Left colon (tissue), 2 donors: ENCODE measurements at places on chromosomes 1 and 21. TPM values are rescaled to one million over a fixed set of nuclear protein-coding genes. Genes with fewer than 3 reads are reported as not detected.
A peak's percentile ranks its signal among the peaks of the same experiment; 100 is the strongest.

DNA sequence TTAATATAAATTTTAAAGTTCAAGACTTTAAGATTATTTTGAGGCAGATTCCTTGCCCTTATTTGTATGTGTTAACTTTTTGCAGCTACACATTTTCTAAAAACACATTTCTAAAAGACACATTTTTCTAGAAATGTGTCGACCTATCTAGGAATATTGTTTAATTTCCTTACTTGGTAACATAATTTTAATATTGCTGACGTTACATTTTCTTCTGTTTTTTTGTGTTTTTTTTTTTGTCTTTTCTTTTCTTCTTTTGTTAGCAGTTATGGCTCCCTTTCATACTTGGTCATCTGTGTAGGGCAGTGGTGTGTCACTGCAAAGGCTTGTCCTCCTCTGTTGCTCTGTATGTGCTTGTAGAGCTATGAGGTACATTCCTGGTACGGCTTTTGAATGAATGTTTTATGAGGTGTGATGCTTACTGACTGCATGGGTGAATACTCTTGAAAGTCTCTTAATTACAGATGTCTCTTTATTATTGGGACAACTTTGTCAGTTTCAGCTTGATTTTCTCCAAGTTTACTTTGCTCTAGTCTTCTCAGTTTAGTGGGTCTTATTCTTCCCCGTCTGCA lies 30.1 kb downstream of the LRRC8D start:
- DNase-seq = no peak

- DNase-seq = no peak
These were observed 61.7 kb downstream of the BACE2 start for GRCh38 chr21:41229509-41230248.

- no peak for DNase-seq
These were observed 4.3 kb upstream of the S100A9 start for GRCh38 chr1:153353226-153353947.

GRCh38 chr21:41555057-41555456 lies 47.1 kb upstream of the TMPRSS2 start:
- DNase-seq = no peak

DNA sequence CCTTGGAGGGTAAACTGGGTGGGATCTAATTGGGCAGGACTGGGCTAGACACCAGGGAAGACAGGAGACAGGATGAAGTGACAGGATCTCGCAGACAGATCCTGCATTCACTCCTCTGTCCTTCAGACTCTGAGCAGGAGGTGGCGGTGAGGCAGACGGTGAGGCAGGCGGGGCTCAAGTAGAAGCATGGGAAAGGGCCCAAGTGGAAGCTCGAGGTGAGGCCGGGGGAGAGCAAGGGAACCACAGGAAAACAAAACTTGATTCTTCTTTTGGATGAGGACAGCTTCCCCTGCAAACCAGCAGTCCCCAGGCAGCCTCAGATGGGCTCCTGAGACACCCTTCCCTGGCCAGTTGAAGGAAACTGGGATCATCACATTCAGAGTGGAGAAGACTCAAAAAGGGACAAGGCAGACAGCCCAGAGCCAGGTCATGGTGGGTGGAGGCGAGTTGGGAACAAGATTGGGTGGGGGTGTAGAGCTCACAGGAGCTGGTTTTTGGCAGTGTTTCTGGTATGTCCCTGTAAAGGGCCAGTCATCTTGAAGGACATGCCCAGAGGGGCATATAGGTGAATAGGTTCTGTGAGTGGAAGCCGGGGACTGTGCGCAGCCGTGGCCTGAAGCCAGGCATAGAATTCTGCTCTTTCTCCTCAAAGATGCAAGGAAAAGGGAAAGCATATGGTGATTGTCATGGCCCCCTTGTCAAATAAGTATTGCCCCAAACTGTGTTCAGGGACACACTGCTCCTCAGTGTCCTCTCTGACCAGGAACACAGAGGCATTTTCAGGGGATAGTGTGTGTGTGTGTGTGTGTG lies 18.0 kb downstream of the INKA2 start:
- DNase-seq = no peak

GRCh38 chr1:173224949-173225348 lies 17.8 kb upstream of the TNFSF4 start:
- DNase-seq = no peak

DNA sequence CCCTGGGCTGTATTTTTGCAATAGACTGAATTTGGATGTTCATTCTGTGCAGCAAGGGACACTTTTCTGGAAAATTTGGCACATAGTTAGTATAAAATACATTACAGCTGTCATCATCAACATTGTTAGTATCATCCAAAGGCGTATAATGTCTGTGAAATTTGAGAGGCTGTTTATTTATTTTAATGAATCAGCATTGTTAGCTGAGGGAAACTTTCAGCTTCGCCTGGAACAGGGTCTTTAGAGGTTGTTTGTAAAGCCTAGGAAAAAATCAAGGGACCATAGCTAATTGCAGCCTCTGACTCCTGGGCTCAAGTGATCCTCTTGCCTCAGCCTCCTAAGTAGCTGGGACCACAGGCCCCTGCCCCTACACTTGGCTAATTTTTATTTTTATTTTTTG lies 106.8 kb upstream of the USP24 start:
- DNase-seq = no peak

DNA sequence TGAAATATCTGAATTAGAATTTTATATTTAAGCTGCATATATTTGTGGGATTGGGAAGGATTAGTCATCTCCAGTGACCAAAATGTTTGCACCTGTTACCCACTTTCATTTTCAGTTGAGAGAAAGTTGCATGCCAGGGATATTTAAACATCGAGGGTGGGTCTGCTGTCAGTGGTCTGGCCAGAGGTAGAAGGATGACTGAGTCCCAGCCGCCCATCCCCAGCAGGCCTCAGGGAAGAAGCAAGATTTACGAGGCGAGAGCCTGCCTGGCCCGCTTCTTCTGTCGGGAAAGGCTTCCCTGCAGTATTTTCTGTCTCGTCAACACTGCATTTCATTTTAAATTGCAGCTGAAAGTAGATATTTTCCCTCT lies 1.4 kb upstream of the MAN1C1 start:
- DNase-seq = no peak

DNA sequence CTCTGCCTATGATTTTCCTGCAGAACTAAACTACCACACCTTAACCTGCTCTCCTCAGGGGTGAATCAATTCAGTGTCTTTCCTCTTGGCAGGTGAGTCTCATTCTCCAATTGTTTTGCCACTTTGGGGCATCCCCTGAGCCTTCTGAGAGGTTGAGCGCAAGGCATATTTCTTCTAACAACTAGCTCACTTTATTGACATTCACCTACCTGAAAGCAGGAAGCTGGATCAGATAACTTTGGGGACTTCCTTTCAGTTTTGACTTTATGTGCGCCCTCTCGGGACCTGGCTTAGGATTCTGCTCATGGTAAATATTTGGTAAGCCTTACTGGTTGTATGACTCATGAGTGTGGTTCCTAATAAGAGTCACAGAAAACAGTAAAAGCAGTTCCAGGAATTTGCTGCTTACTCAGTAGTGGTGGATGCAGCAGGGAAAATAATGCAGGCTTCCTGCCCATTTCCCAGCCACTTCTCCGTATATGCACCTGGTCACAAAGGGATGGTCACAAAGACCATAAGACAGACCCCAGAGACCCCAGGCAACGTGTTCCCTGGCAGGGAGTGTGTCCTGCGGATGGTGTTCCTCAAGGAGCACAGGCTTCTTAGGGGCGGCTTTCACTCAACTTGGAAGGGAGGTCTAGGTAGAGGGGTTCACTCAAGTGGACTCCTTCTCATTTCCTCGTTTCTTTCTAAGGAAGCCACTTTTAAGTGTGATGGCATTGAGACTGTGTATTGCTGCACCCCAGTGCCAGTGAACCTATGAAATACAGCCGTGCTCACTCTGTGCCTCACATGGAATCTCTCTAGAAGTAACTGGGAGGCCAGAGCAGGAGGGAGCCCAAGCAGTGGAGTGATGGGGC lies 22.0 kb upstream of the BATF3 start:
- DNase-seq = no peak

- DNase-seq = no peak
These were observed 645.6 kb upstream of the ADGRL2 start for GRCh38 chr1:81155131-81155530.

DNA sequence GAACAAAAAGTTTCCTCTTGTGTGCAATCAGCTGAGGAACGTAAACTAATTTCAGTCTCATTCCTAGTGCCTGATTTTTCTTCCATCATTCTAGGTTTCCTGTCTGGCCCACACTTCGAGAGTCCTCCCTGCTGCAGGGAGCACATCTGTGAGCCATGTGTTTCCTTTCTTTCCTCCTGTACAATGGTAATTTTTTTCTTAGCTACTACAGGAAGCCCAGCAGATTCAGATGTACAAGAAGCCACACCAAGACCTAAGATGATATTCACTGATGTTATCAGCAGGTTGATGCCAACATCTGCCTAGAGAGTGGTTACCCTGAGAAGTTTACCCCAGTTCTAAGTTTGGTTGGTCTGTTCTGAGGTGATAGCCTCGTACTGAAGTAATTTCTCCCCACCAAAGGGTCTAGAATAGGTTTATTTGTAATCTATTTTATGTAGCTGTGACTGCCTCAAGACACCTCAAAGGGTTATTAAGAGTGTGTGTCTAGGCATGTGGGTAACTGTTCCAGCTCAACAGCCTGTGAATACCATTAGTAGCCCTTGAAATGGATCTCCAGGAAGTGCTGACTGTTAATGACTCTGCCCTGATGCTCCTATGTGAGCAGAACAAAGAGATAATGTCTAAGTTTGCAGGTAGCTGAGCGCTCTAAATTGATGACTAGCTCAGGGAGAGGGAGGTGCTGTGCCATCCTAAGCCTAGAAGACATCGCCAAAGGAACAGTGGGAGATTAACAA lies 31.7 kb upstream of the CLDN14 start:
- no peak for DNase-seq

DNA sequence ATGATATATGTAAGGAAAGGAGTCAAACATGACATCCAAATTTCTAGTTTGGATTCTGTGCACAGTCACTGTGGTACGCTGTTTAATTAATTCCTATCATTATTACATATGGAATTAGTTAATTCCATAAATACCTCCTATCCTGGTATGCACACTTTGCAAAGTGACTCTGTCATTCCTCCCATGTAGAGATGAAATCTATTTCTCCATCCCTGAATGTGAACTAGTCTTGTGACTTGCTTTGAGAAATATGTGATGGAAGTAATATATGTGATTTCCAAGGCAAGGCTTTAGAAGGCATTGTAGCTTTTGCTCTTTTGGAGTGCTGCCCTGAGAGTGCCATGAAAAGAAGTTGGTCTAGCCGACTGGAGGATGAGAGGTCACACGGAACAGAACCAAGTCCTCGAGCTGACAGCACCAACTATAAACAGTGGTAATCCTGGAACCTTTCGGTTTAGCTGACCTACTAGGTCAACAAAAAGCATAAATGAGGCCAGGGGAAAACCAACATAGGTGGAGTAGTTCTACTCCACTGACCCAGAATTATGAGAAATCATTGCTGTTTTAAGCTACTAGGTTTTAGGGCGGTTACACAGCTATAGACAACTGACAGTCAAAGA lies 1.5 kb downstream of the SELENOF start:
- DNase-seq = no peak

- DNase-seq = no peak
These were observed 1544.6 kb upstream of the B3GALT2 start for GRCh38 chr1:194731025-194731424.

- DNase-seq = peak; percentile 52
These were observed 115.5 kb upstream of the IRF2BP2 start for GRCh38 chr1:234725177-234726132.

ANKRD45 gene
- 1.3 TPM for total RNA-seq

KRTAP19-5 gene
- not detected for total RNA-seq
